HT1080 (cell line): ENCODE measurements at places on chromosomes 4 and X. TPM values are rescaled to one million over a fixed set of nuclear protein-coding genes. Genes with fewer than 3 reads are reported as not detected.

GRCh38 chrX:13876652-13877051, 59.8 kb upstream of the GPM6B start:
- DNase-seq = peak; percentile 72

Gene RAB41
- not detected in 2 replicates for total RNA-seq

Gene IL2RG
- not detected in 2 replicates for total RNA-seq

DNA sequence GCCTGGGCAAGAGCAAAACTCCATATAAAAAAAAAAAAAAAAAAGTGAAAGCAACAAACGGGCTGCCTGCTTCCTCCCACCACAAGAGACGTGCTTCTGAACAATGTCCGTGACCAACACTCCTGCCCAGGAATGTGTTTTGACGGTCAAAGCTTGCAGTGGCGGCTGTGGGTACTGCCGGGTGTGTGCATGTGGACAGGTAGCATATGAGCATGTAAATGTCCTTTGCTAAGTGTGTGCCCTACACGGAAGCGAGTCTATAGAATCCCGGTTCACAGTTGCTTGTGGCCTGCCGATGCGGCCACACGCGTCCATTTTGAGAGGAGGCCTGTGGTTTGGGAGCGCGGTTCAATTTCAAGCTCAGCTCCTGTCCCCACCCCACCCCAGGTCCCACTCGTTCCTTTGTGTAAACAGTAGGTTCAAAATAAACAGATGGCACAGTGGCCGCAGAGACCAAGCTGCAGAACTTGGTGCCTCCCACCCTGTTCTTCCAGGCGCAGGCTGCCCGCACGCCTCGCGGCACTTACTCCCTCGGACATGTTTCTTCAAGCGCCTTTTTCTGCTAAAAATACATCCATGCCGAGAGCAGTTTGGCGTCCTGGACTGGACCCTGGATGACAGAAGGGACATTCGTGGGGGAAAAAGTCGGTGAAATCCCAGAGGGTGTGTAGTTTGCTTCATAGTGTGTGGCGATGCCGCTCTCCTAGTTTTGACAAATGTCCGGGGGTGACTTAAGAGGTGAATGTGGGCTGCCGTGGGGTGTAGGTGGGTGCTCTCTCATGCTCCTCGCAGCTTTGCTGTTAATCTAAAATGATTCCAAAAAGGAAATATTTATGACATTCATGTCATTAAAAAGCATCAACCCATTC, 11.5 kb upstream of the NKX1-1 start:
- DNase-seq = no peak

Gene AWAT2
- 0.19 and 0.23 TPM in 2 replicates for total RNA-seq

DNA sequence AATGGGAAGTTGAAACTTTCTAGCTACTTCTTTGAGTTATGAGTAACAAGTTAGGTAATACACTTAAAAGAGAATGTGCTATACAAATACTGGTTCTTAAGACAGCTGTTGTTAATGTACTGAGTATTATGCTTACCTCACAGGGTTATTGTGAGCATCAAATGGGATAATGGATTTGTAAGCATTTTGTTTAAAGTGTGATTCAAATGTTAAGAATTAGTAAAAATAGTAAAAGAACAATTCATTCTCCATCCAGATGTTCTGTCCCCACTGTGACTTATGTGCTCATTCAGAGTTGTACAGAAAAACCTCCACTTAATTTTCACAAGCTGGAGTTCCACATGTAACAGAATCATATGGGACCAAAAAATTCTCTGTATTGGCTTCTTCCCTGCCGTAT, 63.6 kb downstream of the AR start:
- no peak for DNase-seq

Gene NUDT10
- 0.17 TPM in 1 of 2 replicates, not detected in the other for total RNA-seq

GRCh38 chr4:52618795-52619590, 40.1 kb downstream of the USP46 start:
- no peak for DNase-seq

Gene ARHGAP10
- 19.1 and 20.7 TPM in 2 replicates for total RNA-seq
